ENCODE measurements at places on chromosomes 6 and 20. TPM values are rescaled to one million over a fixed set of nuclear protein-coding genes. Genes with fewer than 3 reads are reported as not detected.
A peak's percentile ranks its signal among the peaks of the same experiment; 100 is the strongest.

HTR1E gene
- total RNA-seq = not detected

ZNF334 gene
- 1.3 TPM for total RNA-seq

NNAT gene
- total RNA-seq = not detected

COL20A1 gene
- not detected for total RNA-seq

GRCh38 chr20:24984961-24985640, 7.5 kb downstream of the APMAP start:
- peak; percentile 20 for DNase-seq

DNA sequence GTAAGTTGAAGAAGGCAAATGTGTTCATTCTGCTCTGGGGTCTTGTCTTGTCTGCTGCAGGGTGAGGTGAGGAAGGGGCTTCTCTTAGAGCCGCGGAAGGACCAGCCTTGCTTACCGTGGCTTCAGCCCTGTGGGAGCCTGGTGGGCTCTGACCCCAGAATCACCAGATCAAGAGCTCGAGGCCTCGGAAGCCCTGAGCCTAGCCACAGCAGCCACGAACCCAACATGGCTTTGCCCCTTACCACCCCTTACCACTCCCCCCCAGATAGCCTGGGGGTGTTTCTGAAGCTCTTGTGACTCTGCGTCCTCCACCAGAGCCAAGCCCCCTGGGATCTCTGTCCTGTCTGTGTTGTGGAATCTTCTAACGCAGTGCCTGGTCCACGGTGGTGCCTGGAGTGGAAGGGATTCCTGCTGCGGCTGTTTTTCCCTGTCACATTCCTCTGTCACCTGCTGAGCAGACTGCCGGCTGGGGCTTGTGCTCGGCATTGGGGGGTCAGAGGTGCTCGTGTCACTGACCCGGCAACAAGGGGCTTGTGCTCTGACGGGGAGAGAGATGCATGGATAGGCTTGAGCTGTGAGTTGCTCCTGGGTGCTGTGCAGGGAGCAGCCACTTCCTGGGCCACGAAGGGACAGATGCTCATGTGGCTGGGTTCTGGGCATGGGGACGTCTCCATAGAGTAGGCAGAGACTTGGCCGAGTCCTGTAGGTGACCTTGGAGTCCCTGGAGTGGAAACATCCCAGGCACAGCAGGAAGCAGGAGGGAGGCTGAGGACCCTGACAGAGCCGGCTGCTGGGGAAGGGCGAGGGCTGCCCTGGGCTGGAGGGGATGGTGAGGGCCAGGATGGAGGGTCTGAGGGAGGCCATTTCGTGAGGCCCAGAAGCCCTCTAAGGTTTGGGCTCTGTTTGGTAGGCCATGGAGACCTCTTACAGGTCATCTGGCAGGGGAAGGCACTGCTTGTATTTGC, 316.0 kb downstream of the QKI start:
- DNase-seq = no peak

- DNase-seq = no peak
Observed at GRCh38 chr20:19975901-19976300, 41.3 kb upstream of the NAA20 start.

GRCh38 chr20:9269280-9269971, 200.5 kb downstream of the PLCB4 start:
- DNase-seq = no peak

- no peak for DNase-seq
Observed at GRCh38 chr6:17361013-17361412, 32.4 kb upstream of the CAP2 start.

- no peak for DNase-seq
Observed at GRCh38 chr6:79330704-79331103, 96.2 kb upstream of the HMGN3 start.
